ENCODE measurements at places on chromosomes 11 and 22.

- peak; percentile 30 for DNase-seq
Observed at GRCh38 chr11:95089620-95090542, at the start of gene ENDOD1. ENDOD1 (plus strand) TSS chr11:95089846; CDS start chr11:95089928, 82 bp downstream.

DNA sequence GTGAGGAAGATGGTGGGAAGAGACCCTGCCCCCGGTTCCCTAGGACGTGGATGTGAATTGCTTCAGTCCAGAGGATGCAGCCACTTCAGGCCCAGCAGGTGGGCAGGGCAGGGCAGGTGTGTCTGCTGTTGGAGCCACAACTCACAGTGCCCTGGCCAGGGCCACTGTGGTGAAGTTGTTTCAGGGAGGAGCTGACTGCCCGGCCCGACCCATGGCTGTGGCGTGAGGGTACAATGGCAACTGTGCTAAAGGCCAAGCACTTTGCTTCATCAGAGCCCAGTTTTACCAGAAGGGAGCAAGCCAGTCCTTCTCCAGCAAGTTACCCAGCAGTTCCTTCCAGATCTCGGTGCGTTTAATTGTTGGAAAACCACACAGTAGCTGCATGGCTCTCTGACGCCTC lies 1174.4 kb downstream of the BRD1 start:
- DNase-seq = no peak

GRCh38 chr11:119744577-119744976 lies 15.6 kb upstream of the NECTIN1 start:
- no peak for DNase-seq

GRCh38 chr11:98090861-98091505 lies 929.8 kb upstream of the CNTN5 start:
- DNase-seq = no peak

DNA sequence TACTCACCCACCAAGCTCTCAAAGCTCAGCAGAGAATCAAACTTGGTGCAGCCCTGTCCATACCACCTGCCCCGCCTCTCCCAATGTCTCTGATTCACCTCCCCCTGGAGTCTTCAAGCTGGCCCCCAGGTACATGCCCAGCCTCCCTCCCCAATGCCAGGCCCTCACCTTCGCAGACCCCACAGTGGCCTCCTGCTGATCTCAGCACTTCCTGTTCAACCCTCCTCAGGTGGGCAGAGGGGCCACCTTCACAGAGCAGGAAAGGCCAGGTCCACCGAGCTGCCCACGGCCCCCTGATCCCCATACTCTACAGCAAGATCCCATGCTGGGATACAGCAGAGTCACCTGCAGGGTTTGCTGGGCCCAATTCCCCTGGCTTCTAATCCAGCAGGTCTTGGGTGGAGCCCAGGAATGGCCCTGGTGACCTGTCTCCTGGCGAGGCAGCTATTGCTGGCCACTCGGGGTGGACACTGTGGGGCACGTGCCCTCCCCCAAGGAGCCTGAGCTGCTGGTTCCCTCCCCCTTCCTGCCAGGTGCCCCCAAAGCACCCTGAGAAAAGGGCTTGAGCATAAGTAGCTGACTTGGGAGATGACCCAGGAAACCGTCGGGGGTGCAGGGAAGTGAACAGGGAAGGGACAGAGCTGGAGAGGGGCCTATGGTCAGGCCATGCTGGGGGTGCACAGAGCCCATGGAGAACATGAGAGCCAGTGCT lies 150.7 kb downstream of the BRD1 start:
- DNase-seq = no peak

- no peak for DNase-seq
Observed at GRCh38 chr11:64357446-64357845, 1.5 kb upstream of the RPS6KA4 start.

GRCh38 chr11:107928767-107929507 lies 689 bp downstream of the RAB39A start:
- DNase-seq = peak; percentile 38

DNA sequence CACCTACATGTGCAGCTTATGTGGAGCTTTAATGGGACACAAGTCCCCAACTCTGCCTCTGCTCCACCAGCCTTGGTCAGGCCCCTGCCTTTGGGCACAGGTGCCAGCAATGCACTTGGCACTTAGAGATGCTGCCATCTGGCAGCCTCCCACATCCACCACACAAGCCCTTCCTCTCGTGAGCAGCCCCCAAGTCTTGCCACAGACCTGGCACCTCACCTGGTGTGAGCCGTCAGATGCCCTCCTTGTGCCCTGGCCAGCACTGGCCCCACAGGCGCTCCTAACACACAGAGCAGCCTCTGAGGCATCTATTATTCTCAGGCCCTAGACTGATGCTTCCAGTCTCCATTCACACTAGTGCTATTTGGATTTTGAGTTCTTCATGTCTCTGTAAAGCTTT lies 24.5 kb upstream of the SERPIND1 start:
- DNase-seq = no peak

- no peak for DNase-seq
Observed at GRCh38 chr11:94932503-94932902, 40.9 kb downstream of the CWC15 start.

DNA sequence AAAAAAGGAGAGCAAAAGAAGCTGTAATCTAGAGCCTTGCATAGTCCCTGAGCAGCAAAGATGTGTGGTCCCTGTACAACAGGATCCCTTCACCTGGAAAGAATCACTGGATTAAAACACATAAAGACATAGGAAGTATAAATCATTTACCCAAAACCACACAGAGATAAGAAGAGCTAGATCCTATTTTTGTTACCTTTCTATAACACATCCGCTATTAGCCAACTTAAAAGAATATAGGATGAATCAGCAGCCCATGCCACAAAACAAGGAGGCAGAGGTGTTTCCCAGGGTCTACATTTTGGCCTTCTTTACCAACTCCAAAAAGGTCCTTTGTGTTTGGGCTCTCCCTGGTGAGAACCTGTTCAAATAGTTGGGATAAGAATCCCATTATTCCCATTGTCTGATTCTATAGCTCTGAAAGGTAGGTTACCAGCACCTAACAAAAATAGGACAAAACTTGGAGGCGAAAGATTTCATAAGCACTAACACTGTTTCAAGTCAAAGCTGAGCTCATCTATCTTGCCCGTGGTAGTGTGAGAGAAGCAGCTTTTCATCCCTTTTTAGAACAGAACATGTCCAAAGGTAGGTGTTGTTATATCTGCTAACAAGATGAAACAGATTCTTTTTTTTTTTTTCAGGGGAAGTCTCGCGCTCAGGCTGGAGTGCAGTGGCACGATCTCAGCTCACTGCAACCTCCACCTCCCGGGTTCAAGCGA lies 26.8 kb downstream of the PAK1 start:
- no peak for DNase-seq

GRCh38 chr22:21730535-21731308 lies 4.9 kb downstream of the YPEL1 start:
- DNase-seq = no peak
